ENCODE measurements at places on chromosomes 2 and 18.

DNA sequence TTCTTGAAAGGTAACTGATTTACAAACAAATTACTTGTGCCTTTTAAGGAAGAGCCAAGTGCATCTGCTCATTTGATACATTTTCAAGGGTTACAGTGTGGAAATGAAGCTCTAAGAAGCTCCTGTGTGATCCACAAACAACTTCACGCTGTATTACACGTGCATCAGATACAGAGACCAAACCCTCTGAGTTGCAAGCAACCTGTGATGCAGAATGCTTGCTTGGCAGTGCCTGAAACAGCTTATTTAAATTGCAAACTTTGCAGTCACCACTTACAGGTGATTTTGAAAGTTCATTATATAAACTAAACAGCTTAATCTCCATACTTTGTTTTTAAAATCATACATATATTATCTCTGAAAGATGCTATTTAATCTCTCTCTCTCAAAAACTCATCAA is 50.1 kb downstream of the ZEB2 start:
- H3K27me3 ChIP-seq: no peaks in the 10 kb centered on the region
- H3K36me3 ChIP-seq: no peaks in the 10 kb centered on the region
- H3K4me1 ChIP-seq: peaks cover 39% of the 10 kb centered on the region
- DNase-seq: no peak
- no peak overlapping the region for H3K4me3 ChIP-seq

DNA sequence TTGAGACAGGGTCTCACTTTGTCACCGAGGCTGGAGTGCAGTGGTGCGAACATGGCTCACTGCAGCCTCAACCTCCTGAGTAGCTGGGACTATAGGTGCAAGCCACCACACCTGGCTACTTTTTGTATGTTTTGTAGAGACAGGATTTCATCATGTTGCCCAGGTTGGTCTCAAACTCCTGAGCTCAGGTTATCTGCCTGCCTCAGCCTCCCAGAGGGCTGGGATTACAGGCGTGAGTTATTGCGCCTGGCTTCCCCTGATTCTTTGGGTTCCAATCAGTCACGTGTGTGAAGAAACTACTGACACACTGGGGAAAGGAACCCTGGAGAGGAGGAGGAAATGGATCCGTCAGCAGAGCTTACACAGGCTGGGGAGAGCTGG is 22.3 kb upstream of the RAB10 start:
- H3K4me3 ChIP-seq: no peak overlapping the region
- peaks cover 5% of the 10 kb centered on the region for H3K36me3 ChIP-seq
- no peaks in the 10 kb centered on the region for H3K4me1 ChIP-seq

DNA sequence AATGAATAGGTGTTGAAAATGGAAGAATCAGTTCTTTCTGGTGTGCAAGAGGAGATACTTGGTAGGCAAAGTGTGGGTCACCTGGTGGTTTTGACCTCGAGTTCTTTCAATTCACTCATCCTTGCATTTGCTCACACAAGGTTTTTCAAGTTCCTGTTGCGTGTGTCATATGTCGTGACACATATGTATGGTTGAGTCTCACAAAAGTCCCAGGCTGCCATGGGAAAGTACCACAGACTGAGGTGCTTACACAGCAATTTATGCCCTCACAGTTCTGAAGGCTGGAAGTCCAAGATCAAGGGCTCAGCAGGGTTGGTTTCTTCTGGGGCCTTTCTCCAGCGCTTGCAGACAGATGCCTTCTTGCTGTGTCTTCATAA is 64.4 kb downstream of the NCK2 start:
- H3K4me3 ChIP-seq: no peak overlapping the region
- H3K27ac ChIP-seq: no peak overlapping the region
- no peak for DNase-seq

DNA sequence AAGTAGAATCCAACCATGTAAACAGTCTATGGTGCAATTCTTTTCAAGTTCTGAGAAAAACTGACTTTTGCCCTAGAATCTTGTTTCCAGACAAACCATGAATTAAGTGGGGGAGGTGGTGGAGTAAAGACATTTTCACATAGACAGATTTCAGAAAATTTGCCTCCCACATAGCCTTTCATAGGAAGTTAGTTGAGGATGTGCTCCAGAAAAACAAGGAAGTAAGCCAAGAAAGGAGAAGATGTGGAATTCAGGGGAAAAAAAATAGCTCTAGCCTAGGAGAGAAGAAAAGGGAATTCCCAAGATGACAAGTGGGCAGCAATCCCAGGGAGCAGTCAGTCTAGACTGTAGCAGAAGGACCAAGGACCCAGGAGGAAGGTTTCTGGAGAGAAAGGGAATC is 17.4 kb downstream of the RUFY4 start:
- no peak overlapping the region for H3K27ac ChIP-seq
- peaks cover 17% of the 10 kb centered on the region for H3K36me3 ChIP-seq
- peaks cover 4% of the 10 kb centered on the region for H3K27me3 ChIP-seq
- H3K4me1 ChIP-seq: no peaks in the 10 kb centered on the region
- no peak overlapping the region for H3K4me3 ChIP-seq
- no peak for DNase-seq

- no peak within 1 kb of the TSS for H3K27ac ChIP-seq
- no peaks in the 10 kb centered on the region for H3K36me3 ChIP-seq
- no peak for DNase-seq
- H3K27me3 ChIP-seq: no peaks in the 10 kb centered on the region
These were observed at the start of gene IL1A for GRCh38 chr2:112784199-112785189. IL1A (minus strand) TSS chr2:112784493; CDS start chr2:112783770, 723 bp downstream.

GRCh38 chr2:130336150-130336876 is 6.4 kb upstream of the IMP4 start:
- H3K4me3 ChIP-seq: peak overlapping the region; percentile 87
- H3K27me3 ChIP-seq: peaks cover 18% of the 10 kb centered on the region
- DNase-seq: no peak
- peaks cover 11% of the 10 kb centered on the region for H3K4me1 ChIP-seq

GRCh38 chr2:36820942-36821605 is 124.6 kb downstream of the VIT start:
- no peaks in the 10 kb centered on the region for H3K27me3 ChIP-seq
- peaks cover 10% of the 10 kb centered on the region for H3K4me1 ChIP-seq
- no peaks in the 10 kb centered on the region for H3K36me3 ChIP-seq
- H3K4me3 ChIP-seq: no peak overlapping the region

DNA sequence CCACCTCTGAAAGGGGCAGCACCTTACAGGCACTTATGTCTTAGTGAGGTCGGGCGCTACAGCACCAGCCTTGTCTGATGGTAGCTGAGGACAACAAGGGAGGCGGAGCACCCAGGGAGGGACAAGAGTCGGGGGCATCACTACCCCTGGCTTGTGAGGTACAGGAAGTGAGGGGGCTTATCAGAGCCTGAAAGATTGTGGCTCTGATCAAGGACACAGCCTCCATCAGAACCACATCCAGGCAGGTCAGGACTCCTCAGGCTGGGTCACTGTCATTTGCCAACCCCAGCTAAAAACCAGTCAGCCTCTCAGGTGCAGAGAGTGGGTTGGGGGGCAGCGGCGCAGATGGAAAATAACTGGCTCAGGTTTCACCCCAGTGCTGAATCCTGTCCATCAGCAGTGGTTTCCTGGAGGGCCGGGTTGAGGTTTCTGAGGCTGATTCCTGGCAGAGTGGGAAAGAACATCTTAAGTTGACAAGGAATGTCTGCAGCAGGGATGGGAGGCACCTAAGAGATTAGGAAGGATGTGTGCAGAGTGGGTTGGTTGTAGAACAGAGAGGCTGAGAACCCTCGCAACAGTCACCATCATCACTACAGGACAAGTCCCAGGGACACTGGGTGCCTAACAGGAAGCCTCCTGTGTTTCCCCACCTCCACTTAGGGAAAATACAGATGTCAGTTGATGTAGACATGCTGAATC is 45.3 kb downstream of the FBLN7 start:
- peaks cover 12% of the 10 kb centered on the region for H3K27me3 ChIP-seq
- H3K27ac ChIP-seq: no peak overlapping the region
- peaks cover 11% of the 10 kb centered on the region for H3K36me3 ChIP-seq
- H3K4me1 ChIP-seq: peaks cover 7% of the 10 kb centered on the region
- no peak overlapping the region for H3K4me3 ChIP-seq

GRCh38 chr2:180356676-180357075 is 349.6 kb upstream of the CWC22 start:
- DNase-seq: no peak
- H3K4me3 ChIP-seq: no peak overlapping the region
- H3K27me3 ChIP-seq: peaks cover 2% of the 10 kb centered on the region
- no peaks in the 10 kb centered on the region for H3K4me1 ChIP-seq
- no peaks in the 10 kb centered on the region for H3K36me3 ChIP-seq

- H3K4me1 ChIP-seq: peaks cover 2% of the 10 kb centered on the region
- peaks cover 13% of the 10 kb centered on the region for H3K27me3 ChIP-seq
- peaks cover 18% of the 10 kb centered on the region for H3K36me3 ChIP-seq
- no peak for DNase-seq
- H3K4me3 ChIP-seq: no peak overlapping the region
These were observed 33.4 kb downstream of the SLC66A2 start for GRCh38 chr18:79917853-79918614.

GRCh38 chr2:10688921-10689807 is 611 bp downstream of the NOL10 start:
- no peaks in the 10 kb centered on the region for H3K4me1 ChIP-seq
- DNase-seq: no peak
- H3K27ac ChIP-seq: no peak overlapping the region
- H3K4me3 ChIP-seq: no peak overlapping the region

GRCh38 chr18:56756966-56757365 is 105.8 kb downstream of the WDR7 start:
- peak; percentile 47 for DNase-seq
- H3K27ac ChIP-seq: peak overlapping the region; percentile 100
- peaks cover 10% of the 10 kb centered on the region for H3K27me3 ChIP-seq
- H3K36me3 ChIP-seq: no peaks in the 10 kb centered on the region
- peaks cover 26% of the 10 kb centered on the region for H3K4me1 ChIP-seq

DNA sequence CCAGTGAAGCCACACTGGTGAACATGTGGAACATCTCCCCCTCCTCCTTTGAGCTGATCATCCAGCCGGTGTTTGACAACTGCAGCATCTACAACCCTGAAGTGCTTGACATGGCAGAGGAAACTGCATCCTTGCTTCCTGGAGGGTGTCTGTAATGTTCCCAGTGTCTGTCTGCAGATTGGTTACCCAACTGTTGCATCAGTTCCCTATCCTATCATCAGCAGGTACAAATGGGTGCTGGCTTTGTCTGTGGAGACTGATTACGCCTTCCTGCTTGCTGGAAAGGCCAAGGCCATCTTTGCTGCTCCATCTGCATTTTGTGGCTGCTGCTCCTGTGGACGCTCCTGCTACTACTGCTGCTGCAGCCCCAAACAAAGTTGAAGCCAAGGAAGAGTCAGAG is 83.5 kb downstream of the SKA1 start:
- H3K36me3 ChIP-seq: peaks cover 4% of the 10 kb centered on the region
- no peak overlapping the region for H3K27ac ChIP-seq
- no peak for DNase-seq
